ENCODE measurements at places on chromosomes 2 and 18.
A peak's percentile ranks its signal among the peaks of the same experiment; 100 is the strongest.

GRCh38 chr2:225649274-225649673 lies 249.8 kb downstream of the NYAP2 start:
- DNase-seq, result no peak

DNA sequence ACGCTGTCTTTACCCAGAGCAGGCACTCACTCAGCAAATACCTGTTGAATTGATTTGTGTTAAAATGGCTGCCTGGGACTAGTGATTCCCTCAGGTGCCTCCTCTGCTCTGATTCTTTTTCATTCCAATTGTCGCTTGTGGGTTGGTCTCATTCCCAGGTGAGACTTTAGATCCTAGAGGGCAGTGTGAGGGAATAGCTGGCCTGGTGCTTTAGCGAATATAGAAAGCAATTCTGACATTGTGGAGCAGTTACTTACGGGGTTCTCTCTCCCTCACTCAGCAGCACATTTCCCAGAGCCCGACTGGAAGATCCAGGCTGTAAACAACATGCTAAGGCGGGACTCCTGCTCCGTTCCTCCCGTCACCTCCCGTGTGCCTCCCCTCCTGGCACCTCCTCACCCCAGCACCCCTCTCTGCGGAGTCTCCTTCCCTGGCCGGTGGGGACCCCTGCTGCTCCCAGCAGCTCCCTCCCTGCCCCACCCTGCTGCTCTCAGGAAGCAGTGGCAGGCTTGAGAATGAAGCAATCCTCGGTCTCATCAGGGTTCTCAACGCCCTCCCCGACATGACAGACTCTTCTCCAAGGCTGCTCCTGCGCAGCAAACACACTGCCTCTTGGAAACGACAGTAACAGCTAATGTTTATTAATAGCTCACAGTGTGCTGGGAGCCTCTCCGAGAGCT lies 26.9 kb downstream of the CELF4 start:
- no peak for DNase-seq

DNA sequence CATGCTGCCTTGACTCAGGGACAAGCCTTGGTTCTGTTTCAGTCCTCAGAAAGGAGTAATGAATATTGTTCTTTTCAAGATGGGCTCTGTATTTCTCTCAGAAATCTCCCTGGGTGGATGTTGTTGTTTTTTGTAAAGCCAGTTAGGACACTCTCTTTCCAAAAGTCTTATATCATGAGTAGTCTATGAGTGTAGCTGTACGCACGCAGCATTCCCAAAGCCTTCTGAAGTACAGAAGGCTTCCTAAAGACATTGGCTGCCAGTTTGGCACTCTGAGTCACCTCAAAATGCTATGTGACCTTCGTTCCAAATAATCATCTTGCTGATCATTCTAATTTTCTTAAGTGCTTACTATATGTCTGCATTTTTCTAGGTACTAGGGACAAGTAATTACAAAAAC lies 16.7 kb upstream of the GTF2A1L start:
- no peak for DNase-seq

- DNase-seq, result no peak
Measured at GRCh38 chr2:64698177-64698643, 44.5 kb upstream of the SERTAD2 start.

- no peak for DNase-seq
Measured at GRCh38 chr2:433216-433615, 145.3 kb upstream of the ALKAL2 start.

DNA sequence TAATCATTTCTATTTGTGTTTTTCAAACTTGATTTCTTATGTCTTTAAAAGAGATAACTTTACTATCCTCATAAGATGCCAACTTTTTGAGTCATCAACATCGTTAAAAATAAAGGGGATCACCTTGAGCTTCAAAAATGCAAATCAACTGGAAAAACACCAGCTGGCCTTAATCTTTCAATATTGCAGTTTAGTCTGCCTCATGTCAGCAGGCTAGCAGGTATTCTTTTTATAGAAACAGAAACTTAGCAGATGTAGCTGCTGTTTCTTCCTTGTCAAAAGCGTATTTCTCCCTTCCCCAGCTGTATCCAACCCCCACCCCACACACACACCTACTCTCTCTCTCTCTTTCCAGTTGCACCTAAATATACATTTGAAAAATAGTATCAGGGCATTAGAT lies 154.1 kb upstream of the ZNF804A start:
- no peak for DNase-seq

- DNase-seq, result peak; percentile 90
Measured at GRCh38 chr2:10591207-10591606, 98.6 kb downstream of the NOL10 start.

GRCh38 chr2:223587301-223587700 lies 14.9 kb downstream of the SCG2 start:
- DNase-seq, result no peak

GRCh38 chr2:26619096-26619495 lies 22.1 kb downstream of the CIB4 start:
- no peak for DNase-seq

- DNase-seq, result no peak
Measured at GRCh38 chr2:67232936-67233335, 164.2 kb upstream of the ETAA1 start.

DNA sequence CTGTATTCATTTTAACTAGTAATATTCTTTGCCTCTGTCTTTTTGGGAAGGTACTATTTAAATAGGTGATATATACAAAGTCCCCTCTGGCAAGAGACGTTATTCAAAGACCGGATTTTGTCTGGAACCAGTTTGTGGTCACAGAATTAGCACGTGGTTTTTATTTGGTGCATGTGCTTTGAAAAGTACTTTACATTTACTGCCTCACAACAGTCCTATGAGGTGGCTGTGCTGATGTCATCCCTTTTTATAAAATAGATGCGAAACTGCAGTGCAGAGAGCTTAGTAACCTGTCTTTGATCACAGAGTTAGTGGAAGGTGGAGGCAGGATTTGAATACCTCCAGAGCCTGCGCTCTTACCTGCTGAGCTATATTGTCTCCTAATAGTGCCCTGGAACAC lies 4.0 kb downstream of the LPIN1 start:
- no peak for DNase-seq

DNA sequence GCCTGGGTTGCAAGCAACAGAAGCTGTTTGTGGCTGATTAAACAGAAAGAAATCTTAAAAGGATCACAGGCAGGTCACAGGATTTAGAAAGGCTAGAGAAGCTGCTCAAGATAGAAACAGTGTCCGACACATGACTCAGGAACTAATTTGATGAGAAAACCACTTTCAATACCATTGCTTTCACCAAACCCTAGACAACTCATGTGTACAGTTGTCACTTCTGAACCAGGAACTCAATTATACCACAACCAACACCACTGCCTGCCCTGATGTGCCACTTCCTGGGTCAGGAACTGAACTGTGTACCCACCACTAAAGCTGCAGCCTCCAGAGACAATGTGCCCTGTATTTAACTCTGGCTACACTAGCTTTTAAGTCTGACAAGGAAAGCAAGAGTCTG lies 56.0 kb downstream of the TMEM247 start:
- peak; percentile 99 for DNase-seq

DNA sequence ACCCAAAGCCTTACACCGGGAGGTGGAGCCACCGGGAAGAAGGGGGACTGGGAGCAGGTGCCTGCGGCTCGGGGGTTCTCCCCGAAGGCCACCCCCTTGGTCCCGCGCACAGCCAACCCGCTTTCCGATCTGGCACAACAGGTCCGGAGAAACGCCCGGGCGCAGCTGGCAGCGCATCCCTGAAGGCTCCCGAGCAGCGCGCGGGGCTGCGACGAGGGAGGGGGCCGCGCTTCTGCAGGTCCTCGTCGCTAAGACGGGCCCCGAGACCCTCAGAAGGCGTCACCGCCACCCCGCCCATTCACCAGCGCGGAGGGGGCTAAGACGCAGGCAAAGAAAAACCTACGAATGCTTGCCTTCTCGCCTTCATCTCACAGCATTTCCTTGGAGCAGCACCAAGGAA lies 1.8 kb downstream of the CBLN2 start:
- DNase-seq, result no peak

DNA sequence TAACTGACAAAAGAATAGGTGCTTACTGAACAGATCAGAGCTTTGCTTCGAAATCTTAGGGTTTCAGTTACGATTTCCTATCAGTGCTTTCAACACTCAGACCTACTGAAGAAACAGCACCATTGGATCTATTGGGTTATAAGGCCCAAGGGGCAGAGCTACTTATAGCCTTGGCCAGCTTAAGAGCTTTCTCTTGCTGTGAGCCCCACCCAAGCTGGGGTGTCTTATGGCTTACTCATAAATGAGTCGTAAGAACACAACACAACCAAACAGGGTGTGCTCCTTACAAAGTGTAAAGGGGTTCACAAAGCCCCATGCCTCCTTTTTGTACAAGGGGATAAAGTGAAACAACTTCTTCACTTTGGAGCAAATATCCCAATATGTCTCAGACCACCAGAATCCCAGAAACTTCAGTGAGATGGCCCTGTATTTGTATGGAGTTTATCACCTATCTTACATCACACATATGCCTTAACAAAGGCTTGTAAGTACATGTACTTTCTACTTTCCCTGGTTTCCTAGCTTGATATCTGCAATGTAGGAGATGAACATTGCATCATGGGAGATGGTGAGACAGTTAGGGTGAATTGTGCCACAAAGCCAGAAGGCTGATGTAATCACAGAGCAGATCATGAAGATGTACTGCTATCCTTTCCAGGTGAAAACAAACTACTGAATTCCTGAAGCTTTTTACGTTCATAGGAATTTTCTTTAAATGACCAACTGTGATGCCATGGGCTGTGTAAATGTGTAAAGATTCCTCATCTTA lies 115.5 kb upstream of the GLI2 start:
- peak; percentile 43 for DNase-seq

GRCh38 chr2:239500574-239501550 lies 100.0 kb upstream of the HDAC4 start:
- DNase-seq, result peak; percentile 93

GRCh38 chr18:2709316-2709715 lies 53.8 kb downstream of the SMCHD1 start:
- DNase-seq, result no peak

DNA sequence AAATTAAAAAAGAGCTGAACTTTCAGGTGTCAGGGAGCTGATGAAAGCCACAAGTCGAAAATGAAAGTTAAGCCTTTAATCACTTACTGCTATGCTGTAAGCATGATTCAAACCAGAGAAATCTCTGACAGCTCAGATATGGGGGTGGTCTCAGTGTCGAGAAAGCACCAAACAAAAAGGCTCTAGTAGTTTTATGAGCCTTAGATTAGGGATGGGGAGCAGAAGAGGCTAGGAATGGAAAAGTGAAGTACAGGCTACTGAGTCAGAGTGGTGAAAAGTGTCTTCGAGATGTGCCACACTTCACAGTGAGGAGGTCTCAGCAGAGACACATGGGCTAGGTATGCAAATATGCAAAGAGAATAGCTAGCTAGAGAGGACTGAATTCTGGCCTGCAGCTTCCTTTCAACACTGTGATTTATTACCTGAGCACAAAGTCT lies 482.2 kb downstream of the SPAG16 start:
- no peak for DNase-seq

DNA sequence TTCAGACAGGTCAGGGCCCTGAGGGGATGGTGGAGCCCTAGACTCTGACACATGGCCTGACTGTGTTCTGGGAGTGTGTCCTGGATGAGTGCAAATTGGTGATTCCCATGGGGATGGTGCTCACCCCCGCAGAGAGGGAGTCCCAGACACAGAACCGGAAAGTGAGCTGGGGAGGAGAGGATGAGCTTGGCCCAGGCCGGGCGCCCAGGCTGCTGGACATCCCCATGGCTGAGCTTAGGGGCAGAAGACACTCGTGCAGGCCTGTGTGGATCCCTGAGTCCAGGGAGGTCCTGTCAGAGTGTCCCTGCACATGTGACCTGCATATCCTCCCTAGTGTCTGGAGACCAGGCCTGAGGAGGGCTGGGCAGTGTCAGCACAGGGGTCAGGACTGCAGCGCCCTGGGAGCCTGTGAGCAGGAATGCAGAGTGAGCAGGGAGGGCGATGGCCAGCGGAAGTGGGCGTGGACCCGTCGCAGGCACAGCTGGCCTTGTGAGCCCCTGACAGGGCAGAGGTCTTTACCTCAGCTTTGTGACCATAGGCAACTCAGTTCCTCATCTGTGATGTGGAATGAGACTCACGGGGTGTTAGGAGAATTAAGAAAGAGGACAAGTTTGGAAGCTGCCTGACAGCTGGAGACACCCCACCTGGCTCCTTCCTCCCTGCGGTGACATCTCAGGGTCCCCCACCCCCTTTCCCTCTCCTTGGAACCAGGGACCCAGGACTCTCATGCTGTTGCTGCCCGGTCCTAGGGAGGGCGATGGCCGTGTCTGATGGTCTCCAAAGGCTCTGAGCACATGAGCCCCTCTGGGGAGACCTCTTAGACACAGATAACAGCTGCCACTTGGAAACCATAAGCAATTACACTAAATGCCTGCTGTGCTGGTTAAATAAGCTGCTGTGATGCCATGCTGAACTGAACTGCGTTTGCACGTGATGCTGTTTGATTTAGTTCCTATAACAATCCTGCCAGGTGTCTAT lies 62.6 kb upstream of the HS6ST1 start:
- peak; percentile 12 for DNase-seq

GRCh38 chr2:112637289-112637660 lies 8.5 kb upstream of the SLC20A1 start:
- DNase-seq, result no peak

GRCh38 chr18:10475276-10475653 lies 20.8 kb downstream of the APCDD1 start:
- DNase-seq, result no peak

DNA sequence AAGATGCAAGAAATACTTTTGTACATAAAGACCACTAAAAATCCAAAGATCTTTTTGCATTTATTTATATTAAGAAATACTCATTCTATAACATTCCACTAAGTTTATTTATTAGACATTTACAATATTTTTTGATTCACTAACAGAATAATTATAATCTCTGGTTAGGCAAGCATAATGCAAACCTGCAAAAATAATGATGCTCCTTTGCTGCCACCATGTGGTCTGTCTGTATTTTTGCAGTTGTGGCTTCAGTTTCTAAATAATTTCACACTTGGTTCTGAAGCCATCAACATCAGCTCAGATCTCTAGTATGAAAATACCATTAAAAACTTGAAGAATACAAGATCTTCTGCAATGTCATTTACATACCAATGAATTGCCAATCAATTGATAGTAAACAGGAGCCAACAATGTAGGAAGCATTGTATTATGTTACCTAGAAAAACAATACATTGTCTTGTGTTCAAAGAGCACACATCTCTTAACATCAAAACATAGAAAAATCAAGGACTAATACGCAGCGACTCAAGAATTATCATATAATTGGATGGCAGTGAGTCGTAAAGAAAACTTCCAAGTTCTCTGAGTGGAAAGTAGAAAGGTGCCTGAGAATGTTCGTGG lies 28.8 kb upstream of the WDR75 start:
- peak; percentile 28 for DNase-seq

Measured in MV-4-11 (cell line).